Activated CD8-positive, alpha-beta memory T cell treated with anti-CD3 and anti-CD28 coated beads for 4 hours (primary cell): ENCODE measurements at places on chromosomes 13 and 19.

- DNase-seq = no peak
These were observed 3.6 kb upstream of the SULT2B1 start for GRCh38 chr19:48548253-48548911.

DNA sequence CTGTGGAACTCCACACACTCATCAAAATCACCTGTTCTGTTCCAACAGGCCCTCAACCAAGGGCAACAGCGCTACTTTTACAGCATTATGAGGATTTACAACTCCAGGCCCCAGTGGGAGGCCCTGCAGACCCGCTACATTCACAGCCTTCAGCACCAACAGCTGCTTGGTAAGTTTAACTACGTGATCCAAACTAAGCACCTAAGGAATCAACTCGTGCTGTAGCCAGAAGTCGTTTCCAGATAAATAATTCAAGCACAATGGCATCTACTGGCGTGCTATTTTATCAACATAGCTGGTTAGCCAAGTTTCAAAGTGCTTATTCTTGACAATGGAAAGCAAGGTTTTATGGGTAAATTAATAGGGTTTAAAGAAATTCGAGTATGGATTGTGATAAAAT lies 5.3 kb downstream of the FAM216B start:
- no peak for DNase-seq

DNA sequence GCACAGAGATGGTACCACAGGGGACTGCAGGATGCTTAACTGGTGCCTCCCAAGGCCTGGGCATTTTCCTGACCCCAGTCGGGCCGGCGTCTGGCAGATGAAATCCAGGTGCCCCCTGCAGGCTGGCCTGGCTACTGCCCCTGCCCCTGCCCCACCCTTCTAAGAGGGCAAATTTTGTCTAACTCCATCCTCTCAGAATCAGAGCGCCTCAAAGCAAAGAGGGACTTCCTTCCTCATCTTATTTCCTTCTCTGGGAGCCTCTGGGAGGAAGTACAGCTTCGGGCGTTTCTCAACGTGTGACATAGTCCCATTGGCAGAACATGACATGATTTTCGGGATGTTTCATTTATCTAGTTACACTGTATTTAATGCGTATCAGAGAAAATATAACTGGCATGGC lies 2.7 kb downstream of the PRKACA start:
- DNase-seq = no peak

GRCh38 chr19:30846102-30846501 lies 473.9 kb downstream of the ZNF536 start:
- no peak for DNase-seq

DNA sequence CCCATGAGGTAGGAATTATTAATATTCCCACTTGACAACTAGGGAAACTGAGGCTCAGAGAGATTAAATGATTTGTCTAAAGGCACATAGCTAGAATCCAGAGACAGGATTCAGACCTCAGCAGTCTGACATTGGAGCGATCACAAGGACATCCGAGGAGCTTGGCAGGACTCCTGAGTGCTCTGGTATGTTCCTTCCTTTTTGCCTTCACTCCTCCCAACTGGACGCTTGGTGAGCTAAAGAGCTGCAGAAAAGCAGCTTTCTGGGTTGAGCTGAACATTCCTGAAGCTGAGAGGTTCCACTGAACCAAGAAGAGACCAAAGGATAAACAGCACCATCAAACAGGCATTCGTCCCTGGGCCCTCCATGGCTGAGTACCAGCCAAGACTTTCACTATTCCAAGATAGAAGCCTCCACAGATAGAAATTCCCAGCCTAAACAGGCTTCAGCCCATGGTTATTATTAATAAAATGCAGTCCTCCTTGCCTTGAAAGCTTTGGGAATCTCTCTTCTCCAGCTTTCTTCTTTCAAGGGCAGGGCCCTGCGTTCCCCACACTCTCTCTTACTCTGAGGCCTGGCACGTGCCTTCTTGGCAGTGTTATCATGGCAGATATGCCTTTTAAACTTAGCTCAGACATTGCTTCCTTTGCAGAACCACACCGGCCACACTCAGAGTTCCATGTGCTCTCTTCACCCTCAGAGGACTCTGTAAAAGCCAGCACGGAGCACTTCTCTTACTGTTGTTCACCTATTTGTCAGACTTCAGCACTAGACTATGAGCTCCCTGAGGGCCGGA lies 97.1 kb downstream of the CYSLTR2 start:
- DNase-seq = no peak

DNA sequence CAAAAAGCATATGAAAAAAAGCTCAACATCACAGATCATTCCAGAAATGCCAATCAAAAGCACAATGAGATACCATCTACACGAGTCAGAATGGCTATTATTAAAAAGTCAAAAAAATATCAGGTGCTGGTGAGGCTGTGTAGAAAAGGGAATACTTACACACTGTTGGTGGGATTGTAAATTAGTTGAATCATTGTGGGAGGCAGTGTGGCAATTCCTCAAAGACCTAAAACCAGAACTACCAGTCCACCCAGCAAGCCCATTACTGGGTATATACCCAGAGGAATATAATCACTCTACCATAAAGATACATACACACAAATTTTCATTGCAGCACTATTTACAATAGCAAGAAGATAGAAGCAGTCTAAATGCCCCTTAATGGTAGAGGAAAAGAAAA lies 529.9 kb downstream of the SLITRK1 start:
- DNase-seq = no peak

GRCh38 chr13:77820431-77821149 lies 98.0 kb downstream of the EDNRB start:
- no peak for DNase-seq

- DNase-seq = no peak
These were observed 402.4 kb downstream of the DLEU7 start for GRCh38 chr13:50441130-50441529.

- no peak for DNase-seq
These were observed 512 bp downstream of the CC2D1A start for GRCh38 chr19:13906521-13906904.

- no peak for DNase-seq
These were observed 13.8 kb downstream of the RTN2 start for GRCh38 chr19:45483033-45483432.

DNA sequence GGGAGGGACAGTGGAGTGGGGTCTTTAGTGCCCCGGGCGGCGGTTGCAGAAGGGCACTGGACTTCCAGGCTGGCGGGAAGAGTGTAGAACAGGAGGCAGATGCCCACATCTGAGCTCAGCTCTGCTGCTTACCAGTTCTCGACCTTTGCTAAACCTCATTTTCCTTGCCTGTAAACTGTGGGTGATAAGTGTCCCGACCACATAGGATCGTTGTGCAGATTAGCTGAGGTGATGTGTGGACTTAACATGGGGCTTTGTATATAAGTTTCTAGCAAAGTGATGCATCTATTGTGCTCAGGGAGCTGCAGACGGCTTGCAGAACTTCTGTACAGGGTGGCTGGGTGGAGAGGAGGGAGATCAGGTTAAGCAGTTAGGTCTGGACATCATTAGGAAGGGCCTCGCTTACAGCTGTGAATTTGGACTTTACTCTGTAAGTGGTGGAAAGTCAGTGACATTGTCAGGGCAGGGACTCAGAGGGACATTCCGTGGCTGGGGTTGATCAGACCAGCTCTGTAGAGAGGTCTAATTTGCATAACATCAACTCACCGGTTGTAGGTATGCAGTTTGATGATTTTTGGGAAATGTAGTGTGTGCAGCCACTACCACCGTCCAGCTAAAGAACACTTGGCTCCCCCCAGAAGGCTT lies 70.0 kb downstream of the SPATA13 start:
- DNase-seq = no peak

- DNase-seq = no peak
These were observed 88.0 kb downstream of the PCCA start for GRCh38 chr13:100176801-100177400.

DNA sequence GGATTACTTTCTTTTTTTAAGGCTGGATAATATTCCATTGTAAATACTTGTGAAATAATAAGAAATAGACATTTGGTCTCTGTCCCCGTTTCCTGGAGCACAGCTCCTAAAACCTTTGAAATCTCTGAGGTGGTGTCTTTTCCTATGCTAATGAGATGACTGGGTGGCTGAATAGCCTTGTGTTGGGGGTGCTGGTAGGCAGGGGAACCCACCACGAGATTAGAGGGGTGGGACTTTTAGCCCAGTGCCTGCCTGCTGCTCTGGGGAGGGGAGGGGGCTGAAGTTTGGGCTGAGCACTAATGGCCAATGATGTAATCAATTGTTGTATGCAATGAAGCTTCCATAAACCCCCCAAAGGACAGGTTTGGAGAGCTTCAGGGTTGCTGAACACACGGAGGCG lies 175.7 kb downstream of the FGF9 start:
- no peak for DNase-seq

DNA sequence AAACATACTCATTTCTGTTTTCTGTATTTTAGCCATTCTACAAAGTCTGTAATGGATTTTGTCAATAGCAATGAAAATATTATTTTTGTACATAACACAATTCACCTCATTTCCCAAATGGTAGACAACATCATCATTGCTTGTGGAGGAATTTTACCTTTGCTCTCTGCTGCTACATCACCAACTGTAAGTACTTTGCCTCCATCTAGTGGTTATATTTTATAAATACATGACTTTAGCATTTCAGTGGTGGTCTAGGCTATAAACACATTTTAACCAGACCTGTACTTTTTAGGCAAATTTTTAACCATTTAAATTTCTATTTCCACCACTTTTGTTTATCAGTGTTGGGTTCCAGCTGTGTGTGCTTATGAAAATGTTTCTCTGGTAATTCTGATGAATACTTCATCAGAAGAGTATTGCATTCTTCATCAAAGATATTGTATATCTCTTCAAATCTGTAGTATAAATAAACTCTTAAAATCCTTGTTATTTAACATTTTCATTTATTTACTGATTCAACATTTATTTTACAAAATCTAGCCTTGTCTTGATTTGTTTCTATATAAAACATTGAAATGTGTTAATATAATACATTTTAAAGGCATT lies 222.4 kb downstream of the NBEA start:
- no peak for DNase-seq

DNA sequence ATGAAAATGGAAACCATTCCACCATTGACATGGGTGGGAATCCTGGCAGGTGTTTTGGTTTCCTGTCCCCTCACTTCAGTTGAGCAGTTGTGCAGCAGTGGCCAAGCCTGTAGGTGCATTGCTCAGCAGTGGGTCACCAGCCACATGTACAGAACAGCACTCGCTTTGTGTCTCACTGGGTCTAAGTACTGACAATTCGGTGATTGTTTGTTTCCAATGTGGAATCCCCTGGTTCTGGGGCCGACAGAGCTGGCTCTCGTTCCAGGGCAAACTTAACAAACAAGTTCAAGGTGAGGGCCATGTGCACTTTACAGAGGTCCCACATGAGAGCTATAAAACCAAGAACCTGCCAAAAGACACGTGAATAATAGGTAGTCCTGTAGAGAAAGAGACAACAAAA lies 54.1 kb upstream of the SPATA13 start:
- no peak for DNase-seq

GRCh38 chr19:58252102-58252685 lies 23.5 kb downstream of the ZNF544 start:
- no peak for DNase-seq

- DNase-seq = no peak
These were observed 4.3 kb downstream of the CYP2B6 start for GRCh38 chr19:40995355-40995754.

DNA sequence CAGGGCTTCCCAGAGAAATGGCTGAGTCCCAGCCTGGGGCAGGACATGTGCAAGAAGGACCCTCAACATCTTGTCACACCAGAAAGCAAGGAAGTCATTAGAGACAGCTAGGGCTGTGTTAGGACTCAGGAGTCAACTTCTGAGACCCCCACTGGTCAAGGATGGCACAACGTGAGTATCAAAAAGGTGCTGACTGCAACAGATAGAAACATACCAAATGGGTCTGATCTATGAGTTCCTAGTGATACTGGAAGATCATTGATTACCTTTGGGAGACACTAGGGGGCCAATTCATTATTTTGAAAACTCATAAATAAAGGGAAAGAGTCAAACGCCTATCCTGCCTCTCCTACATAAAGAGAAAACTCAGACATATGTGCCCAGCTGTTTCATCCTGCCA lies 73.5 kb upstream of the GJB6 start:
- DNase-seq = no peak

GRCh38 chr13:33676045-33676989 lies 141.6 kb upstream of the RFC3 start:
- no peak for DNase-seq

DNA sequence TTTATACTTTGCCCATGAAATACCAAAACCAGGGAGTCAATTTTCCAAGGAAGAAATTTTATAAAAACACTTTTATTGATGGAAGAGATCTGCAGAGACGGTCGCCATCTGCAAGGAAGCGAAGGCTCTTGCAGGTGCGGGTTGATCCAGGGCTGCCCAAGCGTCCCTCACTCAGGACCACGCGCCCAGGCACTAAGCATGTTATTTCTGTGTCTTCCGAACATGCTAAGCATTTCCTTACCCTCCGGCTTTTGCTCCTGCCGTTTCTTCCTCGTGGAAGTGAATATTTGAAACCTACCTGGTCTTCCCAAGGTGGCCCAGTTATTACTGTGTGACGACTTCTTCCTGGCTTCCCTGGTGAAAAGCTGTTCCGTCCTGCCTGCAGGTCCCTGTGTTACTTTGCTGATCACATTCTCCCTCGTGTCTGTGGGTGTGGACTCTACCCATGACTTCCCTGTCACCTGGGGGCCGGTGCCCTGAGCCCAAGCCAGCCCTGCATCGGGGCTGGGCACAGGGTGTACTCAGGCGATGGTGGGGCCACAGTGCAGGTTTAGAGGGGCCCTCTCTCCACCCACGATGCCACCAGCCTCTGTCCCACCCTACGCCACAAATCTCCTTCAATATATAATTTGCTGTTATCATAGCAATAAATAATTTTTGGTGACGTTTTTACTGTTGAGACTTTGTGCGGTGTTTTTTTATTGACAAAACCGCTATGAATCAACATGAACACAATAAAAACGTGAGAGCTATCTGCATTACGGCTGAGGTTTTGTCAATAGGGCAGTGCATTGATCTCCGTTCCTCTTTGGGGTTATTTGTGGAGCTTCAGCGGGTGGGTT lies 119.4 kb downstream of the URI1 start:
- DNase-seq = no peak

- no peak for DNase-seq
These were observed 876.5 kb downstream of the PCDH9 start for GRCh38 chr13:66353664-66354063.

DNA sequence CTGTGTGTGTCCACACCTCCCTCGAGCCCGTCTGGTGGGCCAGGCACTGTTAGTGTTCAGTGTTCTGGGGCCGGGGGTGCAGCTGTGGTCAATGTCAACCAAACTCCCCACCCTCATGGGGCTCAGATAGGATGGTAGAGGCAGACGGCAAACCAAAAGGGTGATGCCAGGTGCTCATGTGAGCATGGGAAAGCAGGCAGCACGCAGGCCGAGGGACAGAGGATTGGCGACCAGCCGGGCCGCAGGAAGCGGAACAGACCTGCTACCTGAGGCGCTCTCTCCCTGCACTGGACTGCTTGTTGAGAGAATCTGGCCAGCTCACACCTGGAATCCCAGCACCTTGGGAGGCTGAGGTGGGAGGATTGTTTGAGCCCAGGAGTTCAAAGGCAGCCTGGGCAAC lies 29.1 kb downstream of the DHX34 start:
- no peak for DNase-seq

GRCh38 chr19:49852631-49853126 lies 1.7 kb downstream of the PTOV1 start:
- DNase-seq = no peak

- no peak for DNase-seq
These were observed 128.8 kb downstream of the STK24 start for GRCh38 chr13:98447881-98448641.

- DNase-seq = no peak
These were observed 229.7 kb downstream of the KCNRG start for GRCh38 chr13:50244713-50245574.

GRCh38 chr19:8305798-8306197 lies 2.4 kb downstream of the CD320 start:
- DNase-seq = no peak
